Cardiac muscle cell (in vitro differentiated cells and primary cell): ENCODE measurements at places on chromosomes 3 and 15.

DNA sequence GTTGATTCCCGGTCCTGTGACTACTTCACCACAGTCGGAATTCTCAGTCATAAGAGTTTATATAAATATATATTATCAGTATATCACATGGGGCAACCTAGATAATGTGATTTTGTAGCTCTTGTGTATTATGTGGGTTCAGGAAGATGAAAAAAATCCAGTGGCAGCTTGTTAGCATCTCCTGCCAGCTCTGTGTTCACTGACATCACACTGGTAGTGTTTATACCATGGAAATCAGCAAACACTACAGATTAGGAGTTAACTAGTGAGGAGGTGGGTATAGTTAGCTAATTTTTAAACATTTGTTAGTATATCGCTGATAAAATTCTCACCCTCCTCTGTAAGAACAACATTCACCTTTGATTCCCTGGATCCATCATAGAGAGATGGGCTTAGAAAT, 44.5 kb upstream of the KCNMB2 start:
- no peak overlapping the region for H3K27ac ChIP-seq
- no peaks in the 10 kb centered on the region for H3K36me3 ChIP-seq
- no peaks in the 10 kb centered on the region for H3K4me1 ChIP-seq
- H3K27me3 ChIP-seq: no peaks in the 10 kb centered on the region
- no peak overlapping the region for H3K4me3 ChIP-seq
- DNase-seq: no peak

DNA sequence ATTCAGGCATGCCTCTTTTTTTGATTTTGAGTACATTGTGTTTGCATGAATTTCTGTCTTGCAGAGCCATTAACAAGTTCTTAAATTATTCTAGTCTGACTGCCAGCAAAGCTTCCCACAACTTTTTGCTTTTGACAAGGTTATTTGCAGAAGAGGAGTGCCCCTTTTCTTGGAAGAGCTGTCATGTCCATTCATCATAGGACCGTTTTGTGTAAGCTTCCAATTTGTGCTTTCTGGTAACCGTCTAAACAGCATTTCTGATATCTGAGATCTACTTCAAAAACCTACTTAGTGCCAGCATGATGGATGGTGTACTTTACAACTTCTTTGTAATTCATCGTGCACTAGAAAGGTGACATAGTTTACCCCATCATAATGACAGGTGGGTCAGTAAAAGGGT, 379.7 kb downstream of the NAALADL2 start:
- peaks cover 6% of the 10 kb centered on the region for H3K4me1 ChIP-seq
- H3K36me3 ChIP-seq: no peaks in the 10 kb centered on the region
- H3K27ac ChIP-seq: no peak overlapping the region

GRCh38 chr3:98974442-98974841, 72.9 kb upstream of the DCBLD2 start:
- H3K4me3 ChIP-seq: no peak overlapping the region
- no peak overlapping the region for H3K27ac ChIP-seq
- H3K27me3 ChIP-seq: no peaks in the 10 kb centered on the region
- H3K36me3 ChIP-seq: no peaks in the 10 kb centered on the region
- no peak for DNase-seq

DNA sequence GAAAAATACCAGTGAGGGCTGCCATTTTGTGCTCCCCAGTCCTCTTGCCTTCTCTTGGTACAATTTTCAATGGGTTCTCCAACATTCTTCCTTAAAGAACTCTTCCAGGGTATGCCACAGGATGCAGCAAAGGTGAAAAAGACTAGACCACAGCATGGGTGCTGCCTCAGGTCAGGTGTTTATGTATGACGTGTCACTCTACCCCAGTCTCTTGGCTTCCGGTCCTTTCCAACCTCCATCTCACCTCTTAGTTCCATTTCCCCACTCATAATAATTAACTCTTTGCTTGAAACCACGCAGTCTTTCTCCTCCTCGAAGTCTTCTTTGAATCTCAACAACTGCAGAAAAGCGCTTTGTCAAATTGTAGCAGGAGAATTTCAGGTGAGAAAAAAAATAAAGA, 104.7 kb upstream of the TBC1D5 start:
- no peak overlapping the region for H3K4me3 ChIP-seq
- DNase-seq: no peak
- no peaks in the 10 kb centered on the region for H3K36me3 ChIP-seq
- no peaks in the 10 kb centered on the region for H3K27me3 ChIP-seq

- no peak overlapping the region for H3K27ac ChIP-seq
- no peak for DNase-seq
- no peaks in the 10 kb centered on the region for H3K36me3 ChIP-seq
- H3K4me3 ChIP-seq: no peak overlapping the region
- peaks cover 10% of the 10 kb centered on the region for H3K27me3 ChIP-seq
Measured at GRCh38 chr3:128128251-128128650, 4.6 kb upstream of the RUVBL1 start.
